ENCODE measurements at places on chromosomes 3 and 15. TPM values are rescaled to one million over a fixed set of nuclear protein-coding genes. Genes with fewer than 3 reads are reported as not detected.

- H3K36me3 ChIP-seq: peaks cover 5% of the 10 kb centered on the region
- no peaks in the 10 kb centered on the region for H3K27me3 ChIP-seq
- H3K4me3 ChIP-seq: no peak overlapping the region
- H3K27ac ChIP-seq: no peak overlapping the region
Measured at GRCh38 chr3:12506201-12506709, 22.0 kb downstream of the TSEN2 start.

Gene NOX5
- 0.23 TPM for polyA plus RNA-seq

Gene ADPGK
- polyA plus RNA-seq: 32.7 TPM

Gene PRKAR2A
- polyA plus RNA-seq: 9.1 TPM

- DNase-seq: peak; percentile 91
- no peaks in the 10 kb centered on the region for H3K27me3 ChIP-seq
- no peak overlapping the region for H3K4me3 ChIP-seq
- H3K4me1 ChIP-seq: no peaks in the 10 kb centered on the region
Measured at GRCh38 chr15:63372018-63372705, 9.5 kb downstream of the CA12 start.

Gene POLG
- 18.4 TPM for polyA plus RNA-seq

DNA sequence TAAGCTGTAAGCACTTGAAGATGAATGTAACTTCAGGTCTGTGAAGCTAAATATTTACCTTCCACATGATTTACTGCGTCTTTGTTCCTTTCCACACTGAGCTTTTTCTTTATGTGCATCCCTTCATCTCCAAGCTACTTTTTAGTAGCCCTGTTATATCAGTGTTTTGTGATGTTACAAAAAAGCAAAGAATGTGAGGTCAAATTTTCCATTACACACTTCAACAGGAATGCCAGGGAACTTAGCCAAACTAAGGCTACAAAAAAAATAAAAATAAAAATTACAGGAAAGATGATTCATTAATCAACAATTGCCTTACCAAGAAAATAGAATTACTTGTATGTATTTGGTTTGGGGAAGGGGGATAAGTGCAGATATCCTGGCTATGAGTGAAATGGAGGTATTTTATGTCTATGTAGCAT lies 73.0 kb downstream of the FILIP1L start:
- no peaks in the 10 kb centered on the region for H3K27me3 ChIP-seq
- no peak for DNase-seq
- H3K27ac ChIP-seq: peak overlapping the region; percentile 100
- H3K36me3 ChIP-seq: no peaks in the 10 kb centered on the region
- no peak overlapping the region for H3K4me3 ChIP-seq

- no peaks in the 10 kb centered on the region for H3K36me3 ChIP-seq
- H3K4me1 ChIP-seq: no peaks in the 10 kb centered on the region
- peak overlapping the region; percentile 50 for H3K27ac ChIP-seq
- H3K4me3 ChIP-seq: no peak overlapping the region
- H3K27me3 ChIP-seq: no peaks in the 10 kb centered on the region
Measured at GRCh38 chr3:49805367-49805782, 2.3 kb downstream of the INKA1 start.

Gene INSYN1
- polyA plus RNA-seq: 5.6 TPM

DNA sequence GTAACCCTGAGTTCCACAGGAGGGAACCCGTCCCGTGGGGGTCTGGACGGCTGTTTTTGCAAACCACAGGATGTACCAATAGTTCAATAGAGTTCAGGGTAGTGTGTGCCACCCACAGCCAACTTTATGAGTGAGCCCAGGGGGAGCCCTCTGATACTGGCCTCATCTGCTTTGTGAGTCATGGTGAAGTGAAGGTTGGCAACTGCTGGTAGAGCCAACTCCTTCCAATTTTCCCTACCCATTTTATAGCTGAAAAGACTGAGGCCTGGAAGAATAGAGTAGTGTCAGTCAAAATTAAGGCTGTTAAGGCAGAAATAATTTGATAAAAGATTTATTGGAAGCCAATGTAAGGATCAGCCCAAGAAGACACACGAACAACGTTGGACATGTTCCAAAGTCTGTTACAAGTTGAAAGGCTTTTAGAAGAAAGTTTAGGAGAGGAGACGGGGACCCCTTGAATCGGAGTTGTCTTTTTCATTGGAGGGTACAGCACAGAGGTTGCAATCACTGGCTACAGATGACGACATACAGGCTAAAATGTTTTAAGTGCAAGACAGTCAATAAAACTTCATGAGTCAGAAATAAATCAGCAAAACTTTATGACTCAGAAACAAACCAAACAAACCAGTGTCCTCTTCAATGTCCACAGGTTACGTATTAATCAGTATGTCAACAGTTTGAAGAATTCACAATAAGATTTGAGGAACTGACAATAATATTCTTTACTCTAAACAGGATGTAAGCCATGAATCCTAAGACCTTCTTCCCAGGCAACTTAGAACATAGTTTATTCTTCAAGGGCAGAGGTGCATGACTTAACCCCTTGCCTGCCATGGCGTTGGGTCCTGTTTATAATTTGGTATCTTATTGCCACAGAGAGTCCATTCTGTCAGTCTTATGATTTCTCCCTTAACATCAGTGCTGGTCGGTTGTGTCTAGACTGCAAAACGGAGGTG lies 62.9 kb upstream of the NR2E3 start:
- no peak for DNase-seq
- H3K36me3 ChIP-seq: no peaks in the 10 kb centered on the region
- H3K4me1 ChIP-seq: no peaks in the 10 kb centered on the region
- no peak overlapping the region for H3K4me3 ChIP-seq
- H3K27ac ChIP-seq: no peak overlapping the region

All from aorta (tissue), 5 donors.